ENCODE measurements at places on chromosomes 6 and 20.

GRCh38 chr20:35600993-35601973 is 14.3 kb upstream of the SPAG4 start:
- peak; percentile 45 for DNase-seq

DNA sequence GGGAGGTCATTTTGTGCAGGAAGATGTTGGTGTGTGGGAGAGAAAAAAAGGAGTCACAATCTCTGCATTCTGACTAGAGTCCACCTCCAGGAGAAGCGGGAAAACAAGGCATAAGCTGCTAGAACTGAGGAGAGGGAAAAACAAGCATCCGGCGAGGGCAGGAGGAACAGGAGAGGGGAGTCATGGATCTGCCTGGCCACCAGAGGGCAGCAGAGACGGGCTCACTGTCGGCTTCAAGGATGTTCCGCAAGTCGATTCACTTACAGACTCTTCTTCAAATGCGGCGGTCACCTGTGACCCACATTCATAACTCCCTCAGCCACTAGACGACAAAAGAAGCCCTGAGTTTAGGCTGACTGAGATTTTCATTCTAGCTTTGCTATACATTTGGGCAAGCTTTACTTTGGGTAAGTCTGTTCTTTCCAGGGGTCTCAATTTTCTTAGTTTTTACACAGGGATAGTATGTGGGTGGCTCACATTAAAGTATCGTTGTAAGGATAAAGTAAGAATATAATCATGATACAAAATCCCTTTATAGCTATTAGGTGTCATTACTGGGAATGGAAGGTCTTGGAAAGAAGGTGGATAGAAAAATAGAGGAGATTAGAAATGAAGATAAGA is 6.6 kb upstream of the BTNL2 start:
- DNase-seq = peak; percentile 71

DNA sequence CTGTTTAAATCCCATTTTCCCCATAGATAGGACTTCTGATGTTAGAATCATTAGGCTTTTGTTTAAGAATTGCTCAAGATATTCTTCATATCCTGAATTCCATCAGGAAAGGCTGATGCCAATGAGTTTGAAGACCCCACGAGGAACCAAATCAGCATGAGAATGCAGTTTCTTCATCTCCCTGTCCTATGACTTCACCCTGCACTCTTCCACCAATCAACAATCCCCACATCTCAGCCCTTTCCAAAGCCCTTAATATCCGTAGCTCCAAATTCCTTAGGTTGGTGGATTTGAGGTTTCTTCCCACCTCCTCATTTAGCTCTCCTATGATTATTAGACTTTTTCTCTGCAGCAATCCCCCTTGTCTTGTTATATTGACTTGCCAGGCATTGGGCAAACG is 88.3 kb upstream of the PRND start:
- no peak for DNase-seq

GRCh38 chr6:170536671-170537070 is 16.4 kb downstream of the PSMB1 start:
- no peak for DNase-seq

GRCh38 chr6:119830494-119831295 is 481.1 kb upstream of the MAN1A1 start:
- no peak for DNase-seq

DNA sequence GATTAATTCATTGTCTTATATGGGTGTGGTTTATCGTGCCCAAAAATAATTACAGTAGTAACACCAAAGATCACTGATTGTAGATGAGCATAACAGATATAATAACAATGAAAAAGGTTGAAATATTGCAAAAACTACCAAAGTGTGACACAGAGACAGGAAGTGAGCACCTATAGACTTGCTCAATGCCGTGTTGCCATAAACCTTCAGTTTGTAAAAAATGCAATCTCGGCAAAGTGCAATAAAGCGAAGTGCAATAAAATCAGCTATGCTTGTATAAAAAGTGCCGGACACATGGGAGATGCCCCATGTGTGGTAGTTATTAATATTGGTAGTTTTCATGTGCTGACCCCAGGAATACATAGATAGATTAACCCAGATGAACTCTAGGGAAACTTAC is 192.6 kb downstream of the NRN1 start:
- no peak for DNase-seq

DNA sequence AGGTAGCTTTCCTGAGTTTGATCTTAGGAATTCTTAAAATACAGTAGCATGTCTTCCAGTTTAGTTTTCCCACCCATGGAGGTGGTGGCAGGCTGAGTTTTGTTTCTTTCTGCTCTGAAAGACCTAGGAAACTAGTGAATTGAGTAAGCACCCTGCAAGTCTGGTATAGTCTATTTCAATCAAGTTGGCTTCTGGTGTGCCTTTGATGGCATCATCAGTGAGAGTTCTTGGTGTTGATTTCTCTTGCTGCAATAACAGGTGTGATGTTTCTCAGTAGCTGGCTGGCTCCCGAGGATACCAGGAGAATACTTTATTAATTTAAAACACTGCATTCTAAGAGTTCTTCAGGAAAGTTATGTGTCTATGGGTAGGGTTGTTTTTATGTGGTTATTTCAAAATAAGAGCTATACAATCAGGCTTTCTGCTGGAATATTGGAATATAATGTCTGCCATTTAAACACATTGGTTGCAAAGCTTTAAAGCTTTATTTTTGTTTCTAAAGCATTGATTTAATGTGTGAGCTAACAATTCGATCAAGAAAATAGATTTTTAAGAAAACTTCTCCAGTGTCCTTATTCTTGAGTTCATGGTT is 19.0 kb downstream of the VAPB start:
- DNase-seq = no peak

- DNase-seq = no peak
Observed at GRCh38 chr6:101011186-101011585, 130.1 kb upstream of the ASCC3 start.

- no peak for DNase-seq
Observed at GRCh38 chr6:124683507-124683906, 278.7 kb upstream of the RNF217 start.

GRCh38 chr6:31870385-31870921 is 7.8 kb upstream of the NEU1 start:
- DNase-seq = no peak

- DNase-seq = no peak
Observed at GRCh38 chr6:44122801-44123200, 4.5 kb downstream of the MRPL14 start.

- DNase-seq = no peak
Observed at GRCh38 chr20:10637031-10637559, 36.7 kb downstream of the JAG1 start.

GRCh38 chr6:10800810-10801209 is 37.5 kb downstream of the MAK start:
- no peak for DNase-seq

DNA sequence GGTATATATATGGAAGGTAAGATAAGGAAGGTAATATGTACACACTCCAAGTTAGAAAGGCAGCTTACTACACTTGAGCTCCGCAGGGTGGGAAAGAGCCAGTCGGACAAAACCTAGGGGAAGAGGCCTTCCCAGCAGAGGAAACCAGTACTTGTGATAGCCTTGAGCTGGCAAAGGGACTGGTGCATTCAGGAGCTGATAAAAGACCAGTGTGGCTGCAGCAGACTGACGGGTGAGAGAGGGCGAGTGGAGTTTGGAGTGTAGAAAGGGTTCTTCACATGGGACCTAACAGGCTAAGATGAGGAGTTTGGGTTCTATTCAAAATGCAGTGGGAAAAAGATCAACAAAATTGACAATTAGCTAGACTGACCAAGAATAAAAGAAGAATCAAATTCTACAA is 49.3 kb upstream of the KIF13A start:
- DNase-seq = no peak

DNA sequence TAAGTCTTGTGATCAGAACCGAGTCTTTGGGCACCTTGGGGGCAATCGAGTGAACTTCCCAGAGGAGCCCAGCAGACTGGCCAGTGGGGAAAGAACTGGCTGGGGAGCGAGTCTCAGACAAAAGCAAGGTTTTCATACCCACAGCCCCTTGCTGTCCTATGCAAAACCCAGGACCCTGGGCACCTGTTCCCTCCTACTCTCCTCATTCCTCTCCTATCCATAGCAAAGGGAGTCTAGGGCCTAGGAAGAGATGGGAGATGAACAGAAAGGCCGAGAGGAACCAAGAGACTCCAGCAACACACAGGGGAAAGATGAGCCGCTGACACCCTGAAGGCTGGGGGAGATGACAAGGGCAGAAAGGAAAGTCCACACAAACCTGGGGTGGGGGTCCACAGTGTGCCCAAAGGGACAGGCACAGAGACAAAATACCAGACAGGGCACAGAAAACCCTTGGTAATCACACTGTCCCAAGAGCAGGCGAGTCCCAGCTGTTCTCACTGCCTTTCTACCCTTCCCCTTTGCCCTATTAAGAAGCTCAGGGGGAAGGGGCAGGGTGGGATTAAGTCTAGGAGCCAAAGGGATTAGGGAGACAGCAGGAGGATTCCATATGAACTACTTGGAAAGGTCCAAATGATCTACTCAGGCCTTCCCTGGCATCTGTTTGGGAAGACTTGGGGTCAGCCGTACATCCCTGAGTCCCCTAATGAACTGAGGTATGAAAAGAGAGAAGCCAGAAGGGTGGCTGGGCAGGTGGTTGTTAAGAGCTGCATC is 6.5 kb downstream of the PPP1R18 start:
- no peak for DNase-seq
